ENCODE measurements at places on chromosomes 2 and 18.

DNA sequence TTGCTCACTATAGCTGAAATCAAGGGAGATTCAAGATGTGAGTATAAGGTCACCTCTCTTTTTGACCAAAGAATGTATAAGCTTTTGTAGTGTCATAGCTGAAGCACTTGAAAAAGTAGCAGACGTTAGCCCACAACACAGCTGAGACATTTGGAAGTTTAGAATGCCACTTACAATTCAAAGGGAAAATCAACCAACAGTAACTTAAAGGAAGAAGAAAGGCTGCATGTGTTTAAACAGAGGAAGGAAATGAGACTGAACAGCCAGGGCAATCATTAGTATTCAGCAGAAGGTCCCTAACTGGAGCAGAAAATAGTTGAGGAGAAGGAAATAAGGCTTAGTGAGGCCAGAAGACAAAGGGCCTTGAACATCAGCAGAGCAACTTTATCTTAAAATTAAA, 23.5 kb upstream of the SCG2 start:
- no peak for DNase-seq

DNA sequence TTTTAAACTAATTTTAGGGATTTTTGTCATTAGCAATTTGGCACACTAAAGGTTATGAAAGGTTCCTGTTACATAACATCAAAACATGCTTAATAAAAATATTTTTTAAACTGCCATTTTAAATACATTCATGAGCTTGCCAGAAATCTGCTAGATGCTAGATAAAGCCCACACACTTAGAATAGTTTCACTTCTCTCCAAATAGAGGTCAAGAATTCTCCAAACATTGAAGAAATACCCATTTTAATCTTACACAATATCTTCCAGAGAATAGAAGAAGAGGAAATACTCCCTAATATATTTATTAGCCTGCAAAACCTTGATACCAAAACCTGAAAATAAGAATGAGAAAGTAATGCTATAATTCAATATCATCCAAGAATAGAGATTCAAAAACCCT, 247.5 kb downstream of the PTH2R start:
- no peak for DNase-seq

DNA sequence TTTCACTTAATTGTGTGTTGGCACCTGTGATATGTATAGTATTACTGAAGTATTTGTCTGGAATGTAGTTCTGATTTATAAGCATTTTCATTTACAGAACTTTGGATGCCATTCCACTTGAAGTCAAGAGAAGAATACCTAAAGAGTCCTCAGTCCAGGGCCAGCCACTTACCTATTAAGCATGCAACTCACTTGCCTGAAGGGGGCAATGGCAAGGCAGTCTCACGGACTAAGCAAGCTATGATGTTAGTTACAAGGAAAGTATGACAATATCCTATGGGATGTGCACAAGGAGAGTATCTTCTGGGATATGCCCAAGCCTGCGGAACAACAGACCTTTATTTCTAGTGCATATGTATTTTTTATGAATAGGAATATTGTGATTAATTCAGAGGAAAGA, 369.4 kb upstream of the GCFC2 start:
- DNase-seq: no peak

- DNase-seq: no peak
Measured at GRCh38 chr2:230751062-230751461, 38.4 kb downstream of the CAB39 start.

DNA sequence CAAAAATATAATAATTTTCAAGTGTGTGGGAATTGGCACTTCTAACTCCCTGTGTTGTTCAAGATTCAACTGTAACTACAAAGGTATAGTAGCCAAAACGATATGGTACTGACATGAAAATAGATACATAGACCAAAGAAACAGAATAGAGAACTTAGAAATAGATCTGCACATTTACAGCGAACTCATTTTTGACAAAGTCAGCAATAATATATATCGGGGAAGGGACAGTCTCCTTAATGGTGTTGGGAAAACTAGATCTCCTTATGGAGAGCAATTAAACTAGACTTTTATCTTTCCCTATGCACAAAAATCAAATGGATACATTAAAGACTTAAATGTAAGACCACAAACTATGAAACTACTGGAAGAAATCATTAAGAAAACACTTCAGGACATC, 1530.6 kb upstream of the SLC39A10 start:
- no peak for DNase-seq

DNA sequence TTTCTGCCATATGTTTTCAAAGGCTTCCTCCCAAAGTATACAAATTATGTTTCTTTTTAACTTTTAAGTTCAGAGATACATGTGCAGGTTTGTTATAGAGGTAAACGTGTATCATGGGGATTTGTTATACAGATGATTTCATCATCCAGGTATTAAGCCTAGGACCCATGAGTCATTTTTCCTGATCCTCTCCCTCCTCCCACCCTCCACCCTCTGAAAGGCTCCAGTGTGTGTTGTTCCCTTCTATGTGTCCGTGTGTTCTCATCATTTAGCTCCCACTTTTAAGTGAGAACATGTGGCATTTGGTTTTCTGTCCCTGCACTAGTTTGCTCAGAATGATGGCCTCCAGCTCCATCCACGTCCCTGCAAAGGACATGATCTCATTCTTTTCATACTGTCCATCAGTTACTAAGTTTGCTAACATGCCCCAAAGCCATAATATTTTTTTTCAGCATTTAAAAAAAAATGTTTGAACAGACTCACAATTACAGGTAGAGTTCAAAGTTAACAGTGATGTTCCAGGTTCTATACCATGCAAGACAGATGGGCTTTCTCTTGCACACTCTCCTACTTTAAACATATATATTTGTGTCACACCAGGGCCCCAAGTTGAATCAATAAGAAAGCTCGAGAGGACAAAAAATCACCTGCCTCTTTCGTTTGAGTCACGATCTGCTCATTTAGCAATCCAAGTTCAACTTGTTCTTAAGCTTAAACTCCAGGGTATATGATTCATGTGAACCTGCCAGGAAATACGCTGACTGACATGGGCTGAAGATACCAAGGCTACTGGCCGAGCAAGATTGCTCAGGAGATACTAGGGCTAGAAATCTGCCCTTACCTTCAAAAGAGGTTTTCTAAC, 77.6 kb downstream of the AP1S3 start:
- no peak for DNase-seq

DNA sequence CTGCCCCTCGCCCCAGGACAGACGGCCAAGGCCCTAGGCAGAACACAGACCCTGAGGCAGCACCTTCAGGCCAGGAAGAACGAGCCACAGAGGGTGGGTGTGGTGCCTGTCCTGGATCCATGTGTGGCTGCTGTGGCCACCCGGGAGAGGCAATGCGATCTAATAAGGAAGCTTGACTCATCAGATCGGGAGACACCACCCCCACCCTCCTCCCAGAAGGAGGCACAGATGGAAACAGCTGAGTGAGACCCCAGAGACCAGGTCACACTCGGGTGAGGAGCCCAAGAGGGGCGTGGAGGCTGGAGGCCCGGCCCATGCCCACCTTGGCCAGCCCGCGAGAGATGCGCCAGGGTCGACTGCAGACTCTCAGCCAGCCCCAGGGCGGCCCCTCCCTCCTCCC, 20.3 kb downstream of the KCNG2 start:
- no peak for DNase-seq

DNA sequence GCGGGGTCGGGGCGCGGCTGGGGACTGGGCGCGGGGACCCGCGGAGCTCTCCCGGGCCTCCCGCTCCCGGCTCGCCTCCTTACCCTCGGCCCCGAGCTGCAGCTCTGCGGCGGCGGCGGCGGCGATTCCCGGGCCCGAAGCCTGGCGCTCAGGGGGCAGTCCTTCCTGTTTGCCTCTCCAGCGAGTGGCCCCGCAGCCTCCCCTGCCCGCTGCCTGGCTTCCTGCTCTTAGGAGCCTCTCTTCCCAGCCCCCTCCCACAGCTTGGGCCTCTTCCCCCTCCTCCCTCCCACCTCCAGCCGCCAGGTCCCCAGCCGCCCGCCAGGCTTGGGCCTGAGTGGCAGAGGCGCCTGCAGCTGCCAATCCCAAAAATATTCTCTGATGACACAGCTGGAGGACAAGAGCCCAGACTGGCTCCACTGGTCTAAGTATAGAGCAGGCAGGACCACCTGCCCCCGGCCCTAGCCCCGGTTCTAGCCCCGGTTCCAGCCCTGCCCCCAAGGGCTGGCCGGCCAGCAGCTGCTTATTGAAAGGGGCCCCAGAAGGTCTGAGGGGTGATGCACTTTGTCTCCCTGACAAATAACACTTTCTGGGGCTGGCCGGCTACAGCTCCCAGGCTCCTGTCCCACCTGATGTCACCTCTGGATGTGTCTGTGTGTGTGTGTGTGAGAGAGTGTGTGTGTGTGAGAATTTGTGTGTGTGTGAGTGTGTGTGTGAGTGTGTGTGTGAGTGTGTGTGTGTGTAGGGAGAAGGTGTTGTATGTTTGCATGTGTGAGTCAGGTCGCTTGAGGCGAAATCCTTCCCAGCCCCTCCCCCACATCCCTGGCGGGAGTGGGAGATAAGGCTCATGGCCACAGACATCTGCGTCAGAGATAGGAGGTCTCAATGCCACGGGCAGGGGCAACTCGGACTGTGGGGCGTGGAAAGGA, at the start of gene OBSL1:
OBSL1 (minus strand) TSS at position 229 of the 926 bp plus-strand sequence. CDS start 307 bp downstream, outside the sequence.
- peak; percentile 90 for DNase-seq

GRCh38 chr2:63425079-63425416, 163.2 kb downstream of the WDPCP start:
- no peak for DNase-seq

DNA sequence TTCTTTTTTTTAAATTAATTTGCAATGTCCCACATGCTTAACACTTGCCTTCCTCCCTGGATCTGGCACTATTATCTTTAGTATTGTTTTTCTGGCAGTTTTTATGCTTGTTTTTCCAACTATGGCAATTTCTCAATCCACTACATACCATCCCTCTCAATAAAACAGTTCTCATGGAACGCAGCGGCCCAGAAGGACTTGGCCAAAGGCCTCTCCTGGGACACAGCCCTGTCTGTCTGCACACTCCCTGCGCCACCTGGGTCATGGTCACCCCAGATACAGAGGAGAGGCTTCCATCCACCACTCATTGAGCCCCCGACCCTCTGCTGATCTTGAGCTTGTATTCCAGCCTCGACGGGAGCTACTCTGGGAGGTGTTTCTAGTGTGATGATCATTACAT, 91.2 kb downstream of the TWIST2 start:
- DNase-seq: no peak

DNA sequence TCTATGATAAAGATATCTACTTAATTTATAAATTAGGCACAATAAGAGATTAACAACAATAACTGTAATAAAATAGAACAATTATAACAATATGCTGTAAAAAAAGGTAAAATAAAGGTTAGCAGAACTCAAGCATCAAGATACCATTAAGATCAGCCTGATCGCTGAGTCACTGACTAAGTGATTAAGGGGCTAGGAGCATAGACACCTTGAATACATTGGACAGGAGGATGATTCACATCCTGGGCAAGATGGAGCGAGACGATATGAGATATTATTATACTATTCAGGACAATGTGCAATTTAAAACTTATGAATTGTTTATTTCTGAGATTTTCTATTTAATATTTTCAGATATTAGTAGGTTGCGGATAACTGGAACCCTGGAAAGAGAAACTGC, 1277.8 kb upstream of the ZEB2 start:
- no peak for DNase-seq

All from SHP77 treated with DMSO at 0.1 percent for 48 hours (cell line).